ENCODE measurements at places on chromosomes 13 and 19. TPM values are rescaled to one million over a fixed set of nuclear protein-coding genes. Genes with fewer than 3 reads are reported as not detected.
A peak's percentile ranks its signal among the peaks of the same experiment; 100 is the strongest.

SELENOV gene
- not detected for total RNA-seq

ADGRE1 gene
- total RNA-seq: 0.42 TPM

DNA sequence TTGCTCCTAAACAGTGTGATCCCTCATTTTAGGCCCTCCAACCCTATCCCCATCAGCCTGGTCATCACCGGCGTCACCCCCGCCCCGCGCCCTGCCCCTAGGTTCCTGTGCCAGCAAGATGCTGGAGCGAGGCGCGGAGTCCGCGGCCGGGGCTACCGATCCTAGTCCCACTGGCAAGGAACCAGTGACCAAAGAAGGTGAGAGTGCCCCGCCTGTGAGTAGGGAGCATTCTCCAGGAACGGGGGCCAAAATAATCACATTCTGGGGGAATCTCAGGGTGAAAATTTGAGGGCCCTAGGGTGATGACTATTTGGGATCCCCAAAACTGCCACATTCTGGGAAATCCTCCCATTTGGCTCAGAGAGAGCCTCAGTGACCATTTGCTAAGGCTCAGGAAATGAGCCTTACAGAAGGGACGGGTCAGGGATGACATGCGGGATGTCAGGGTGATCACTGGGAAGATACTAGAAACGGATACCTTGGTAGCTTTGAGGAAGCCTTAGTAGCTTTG is 1.4 kb downstream of the ZNF575 start:
- no peak for DNase-seq

DNA sequence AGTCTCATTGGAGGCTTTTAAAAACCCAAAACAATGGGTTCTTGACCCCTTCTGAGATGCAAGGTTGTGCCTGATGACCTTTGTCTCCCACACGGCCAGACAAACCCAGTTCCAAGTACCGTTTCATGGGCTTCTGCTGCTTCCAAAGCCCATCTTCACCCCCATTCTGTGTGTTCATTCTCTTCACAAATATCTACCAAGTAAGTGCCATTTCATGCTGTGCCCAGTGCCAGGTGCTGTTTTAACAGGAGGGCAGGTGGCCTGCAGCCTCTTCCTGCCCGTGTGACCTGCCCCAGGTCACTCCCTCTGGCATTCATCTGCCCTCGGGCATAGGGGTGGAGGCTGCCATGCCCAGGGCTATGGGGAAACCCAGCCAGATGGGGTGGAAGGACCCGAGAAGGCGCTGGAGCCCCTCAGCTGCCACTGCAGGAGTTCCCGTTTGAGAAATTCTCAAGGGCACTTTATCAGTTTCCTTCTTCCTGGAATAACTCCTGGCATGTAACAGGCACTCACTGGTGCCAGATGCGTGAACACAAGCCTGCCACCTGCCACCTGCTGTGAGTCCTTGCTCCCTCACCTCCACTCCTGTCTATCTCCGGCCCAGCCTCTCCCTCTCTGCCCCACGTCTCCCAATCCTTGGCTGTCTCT is 12.5 kb downstream of the CAPN12 start:
- DNase-seq: peak; percentile 67

GRCh38 chr19:17420475-17420924 is 653 bp downstream of the MVB12A start:
- DNase-seq: peak; percentile 81

- no peak for DNase-seq
Measured at GRCh38 chr13:38803531-38803930, 116.7 kb downstream of the FREM2 start.

LMTK3 gene
- 0.71 TPM for total RNA-seq

LILRB3 gene
- total RNA-seq: 26.7 TPM

DNA sequence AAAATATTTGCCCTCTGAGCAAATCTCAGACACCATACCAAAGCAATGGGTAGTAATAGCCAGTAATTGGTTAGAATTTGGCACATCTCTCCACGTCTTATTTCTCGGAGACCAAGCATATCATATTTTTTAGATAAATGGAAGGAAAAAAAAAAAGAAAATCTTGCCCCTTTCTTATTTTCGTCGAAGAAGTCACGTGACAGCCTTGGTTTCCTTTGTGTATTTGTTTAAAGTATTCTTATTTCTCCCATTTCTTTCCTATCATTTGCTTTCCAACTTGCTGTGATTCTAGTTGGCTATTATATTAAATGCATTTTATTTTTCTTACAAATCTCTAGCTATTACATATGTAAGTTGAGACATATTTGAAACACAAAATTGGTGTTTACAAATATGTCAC is 2155.9 kb downstream of the PCDH9 start:
- DNase-seq: no peak

TPTE2 gene
- total RNA-seq: 0.32 TPM

DNA sequence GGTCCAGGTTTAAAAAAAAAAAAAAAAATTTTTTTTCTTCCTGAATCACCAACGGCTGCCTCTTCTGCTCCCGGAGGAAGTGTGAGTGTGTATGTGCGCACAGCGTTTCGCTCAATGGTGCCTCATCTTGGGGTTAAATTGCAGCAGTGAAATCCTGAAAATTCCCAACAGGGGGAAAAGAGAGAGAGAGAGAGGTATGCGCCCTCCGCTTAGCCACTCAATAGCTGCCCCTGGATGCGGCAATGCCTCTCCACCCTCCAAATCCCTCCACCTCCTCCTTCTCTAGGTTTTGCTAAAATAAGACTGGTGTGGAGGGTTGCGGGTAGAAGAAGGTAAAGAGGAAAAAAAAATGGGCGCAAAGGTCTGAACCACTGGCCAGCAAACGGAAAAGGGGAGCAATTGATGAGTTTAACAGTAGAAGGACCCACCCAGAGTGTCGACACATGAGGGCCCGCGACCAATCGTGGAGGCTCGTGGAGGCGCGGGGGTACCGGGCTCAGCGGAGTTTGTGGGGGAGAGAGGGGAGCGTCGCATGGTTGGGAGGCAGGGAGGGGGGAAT is 853 bp upstream of the CACNA1A start:
- no peak for DNase-seq

DNA sequence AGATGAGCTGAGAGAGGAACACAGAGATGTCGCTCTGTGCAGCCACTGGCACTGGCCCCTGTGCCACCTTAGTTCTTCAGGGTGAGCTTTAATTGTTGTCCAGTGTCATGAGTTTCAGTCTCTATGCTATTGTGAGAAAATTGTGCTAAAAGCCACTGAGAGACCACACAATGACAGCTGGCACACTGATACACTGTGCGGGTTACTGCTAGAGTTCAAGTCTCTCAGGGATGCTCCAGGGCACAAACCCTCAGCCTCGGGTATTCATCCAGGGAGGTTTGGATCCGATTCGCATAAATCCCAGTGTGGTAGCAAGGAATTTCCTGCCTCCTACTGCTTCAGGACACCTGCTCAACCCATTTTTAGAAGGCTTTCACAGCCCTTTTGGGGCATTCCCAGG is 68.1 kb upstream of the EDNRB start:
- DNase-seq: no peak

PROZ gene
- total RNA-seq: not detected

DNA sequence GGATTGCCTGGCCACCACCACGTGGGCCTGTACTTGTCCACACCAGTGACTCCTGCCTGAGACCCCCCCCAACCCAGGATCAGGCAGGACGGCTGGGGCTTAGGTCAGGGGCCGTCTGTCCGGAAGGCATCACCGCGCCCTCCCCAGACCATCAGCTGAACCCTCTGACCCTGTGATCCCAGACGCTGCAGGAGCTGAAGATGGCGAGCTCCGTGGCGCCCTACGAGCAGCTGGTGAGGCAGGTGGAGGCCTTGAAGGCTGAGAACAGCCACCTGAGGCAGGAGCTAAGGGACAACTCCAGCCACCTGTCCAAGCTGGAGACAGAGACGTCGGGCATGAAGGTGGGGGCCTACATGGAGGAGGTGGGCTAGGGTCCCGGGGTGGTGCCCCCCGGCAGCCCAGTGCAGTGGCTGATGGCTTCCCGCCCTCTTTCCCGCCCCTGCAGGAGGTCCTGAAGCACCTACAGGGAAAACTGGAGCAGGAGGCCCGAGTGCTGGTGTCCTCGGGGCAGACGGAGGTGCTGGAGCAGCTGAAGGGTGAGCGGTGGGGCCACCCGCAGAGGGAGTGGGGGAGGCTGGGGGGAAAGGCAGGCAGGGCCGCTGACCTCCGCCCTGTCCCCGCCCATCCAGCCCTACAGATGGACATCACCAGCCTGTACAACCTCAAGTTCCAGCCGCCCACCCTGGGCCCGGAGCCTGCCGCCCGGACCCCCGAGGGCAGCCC is 3.0 kb downstream of the APC2 start:
- no peak for DNase-seq

GRCh38 chr13:51704399-51705313 is 99.3 kb downstream of the DHRS12 start:
- DNase-seq: no peak

GRCh38 chr19:11485245-11485837 is 4.5 kb upstream of the ELAVL3 start:
- DNase-seq: no peak

GRCh38 chr19:40358773-40359172 is 10.3 kb downstream of the PLD3 start:
- peak; percentile 70 for DNase-seq

ZNF460 gene
- total RNA-seq: 65.8 TPM

GRCh38 chr13:111114362-111115060 is 599 bp upstream of the ARHGEF7 start:
- peak; percentile 78 for DNase-seq

FAM216B gene
- not detected for total RNA-seq

DNA sequence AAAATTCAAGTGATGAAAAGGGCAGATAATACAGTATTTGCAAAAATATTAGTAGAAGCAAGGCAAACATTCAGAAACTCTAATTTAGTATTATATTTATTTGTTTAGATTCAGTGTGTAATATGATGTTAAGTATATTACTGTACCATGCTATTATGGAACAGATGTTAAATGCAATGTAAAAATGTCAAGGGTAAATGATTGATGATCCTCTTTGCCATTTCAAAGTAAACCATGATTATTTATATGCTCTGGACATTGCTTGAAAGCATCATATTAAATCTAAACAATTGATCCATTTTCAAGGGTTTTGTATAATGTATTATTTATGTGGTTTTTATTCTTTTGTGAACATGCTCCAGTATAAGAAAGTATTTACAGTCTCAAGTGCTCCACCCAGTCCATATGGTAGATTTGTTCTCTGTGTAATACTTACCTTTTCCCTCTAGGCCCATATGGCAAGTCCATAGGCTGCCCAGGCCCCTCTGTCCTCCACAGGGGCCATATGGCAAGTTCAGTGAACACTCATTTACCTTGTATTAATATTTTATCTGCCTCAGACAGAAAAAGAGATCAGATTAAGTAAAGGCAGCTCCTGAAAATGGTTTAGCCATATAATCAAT is 353.5 kb downstream of the DACH1 start:
- no peak for DNase-seq

PCP2 gene
- not detected for total RNA-seq

GRCh38 chr13:108747843-108748242 is 118.4 kb downstream of the MYO16 start:
- no peak for DNase-seq

GNG7 gene
- 6.0 TPM for total RNA-seq

DNA sequence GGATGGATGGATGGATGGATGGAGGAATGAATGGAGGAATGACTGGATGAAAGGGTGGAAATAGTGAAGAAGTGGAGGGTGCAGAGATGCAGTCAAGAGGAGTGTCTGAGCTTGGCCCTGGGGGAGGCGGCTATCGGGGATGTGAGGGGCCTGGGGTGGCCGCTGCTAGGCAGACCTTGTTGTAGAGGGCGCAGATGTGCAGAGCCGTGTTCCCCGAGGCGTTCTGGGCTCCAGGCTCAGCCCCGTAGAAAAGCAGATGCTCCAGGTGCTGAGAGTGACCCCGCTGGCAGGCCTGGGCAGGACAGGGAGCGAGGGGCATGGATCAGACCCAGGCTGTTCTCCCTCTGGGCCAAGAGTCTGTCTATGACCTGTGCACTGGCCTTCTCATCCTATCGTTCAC is 8.4 kb downstream of the SHANK1 start:
- DNase-seq: no peak

FCHO1 gene
- total RNA-seq: 6.9 TPM

GRCh38 chr13:97512732-97513131 is 78.8 kb downstream of the RAP2A start:
- DNase-seq: no peak

DNA sequence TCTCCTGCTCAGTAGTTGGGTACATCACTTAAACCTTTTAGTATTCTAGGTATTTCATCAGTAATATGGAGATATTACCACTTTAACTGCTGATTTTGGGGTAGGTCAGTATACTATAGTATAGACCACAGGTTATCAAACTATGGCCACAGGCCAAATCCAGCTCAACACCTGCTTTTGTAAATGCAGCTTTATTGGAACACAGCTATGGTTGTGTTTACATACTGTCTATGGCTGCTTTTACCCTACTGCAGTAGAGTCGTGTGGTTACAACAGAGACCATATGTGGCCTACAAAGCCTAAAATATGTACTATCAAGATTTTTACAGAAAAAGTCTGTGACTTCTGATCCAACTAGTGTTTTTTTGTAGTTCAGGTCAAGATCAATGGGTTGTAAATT is 10.3 kb downstream of the COG6 start:
- DNase-seq: no peak

- no peak for DNase-seq
Measured at GRCh38 chr13:23510979-23511735, 59.1 kb upstream of the TNFRSF19 start.

DNA sequence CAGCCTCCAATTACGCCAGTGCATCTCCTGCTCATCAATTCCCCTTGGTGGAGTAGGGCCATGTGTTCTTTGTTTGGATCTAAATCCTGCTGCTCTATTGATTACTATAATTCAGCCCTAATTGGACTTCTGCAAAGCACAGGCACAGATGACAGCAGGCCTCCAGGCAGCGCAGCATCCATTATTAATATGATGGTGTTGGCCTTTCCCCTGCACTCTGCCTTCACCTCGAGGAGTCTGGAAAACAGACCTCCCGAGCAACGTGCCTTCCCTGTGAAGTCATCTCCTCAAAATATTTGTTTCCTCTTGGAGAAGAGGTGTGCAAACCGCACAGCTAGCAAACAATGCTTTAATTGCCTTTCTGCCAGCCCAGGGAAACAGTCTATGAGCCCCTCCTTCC is 92.5 kb downstream of the UQCRFS1 start:
- DNase-seq: no peak

DNA sequence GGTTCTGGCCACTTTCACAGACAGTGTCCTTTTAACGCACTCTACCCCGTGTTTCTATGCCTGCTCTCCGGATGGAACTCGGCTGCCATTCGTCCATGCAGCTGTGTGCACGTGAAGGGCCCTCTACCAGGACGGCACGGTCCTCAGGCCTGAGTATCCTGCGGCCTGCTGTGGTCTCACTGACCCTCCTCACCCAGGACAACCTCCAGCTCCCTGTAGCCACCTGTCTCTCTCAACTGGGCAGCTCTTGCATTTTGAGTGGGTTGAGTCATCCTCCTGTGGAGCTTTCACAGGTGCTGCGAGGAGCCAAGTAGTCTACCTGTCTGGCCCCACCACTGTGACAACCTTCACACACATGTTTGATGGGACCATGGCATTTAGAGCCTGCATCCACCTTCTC is 321.7 kb upstream of the TSHZ3 start:
- no peak for DNase-seq

GRCh38 chr19:46604781-46605355 is 3.7 kb downstream of the CALM3 start:
- peak; percentile 81 for DNase-seq

NUP62 gene
- total RNA-seq: 27.7 TPM

- DNase-seq: peak; percentile 76
Measured at GRCh38 chr13:113906571-113906970, 42.7 kb upstream of the GAS6 start.

Measured in aorta (tissue), 5 donors.